Inflammatory macrophage treated with lipopolysaccharide for 1 hour (primary cell): ENCODE measurements at places on chromosomes 11 and 22.

DNA sequence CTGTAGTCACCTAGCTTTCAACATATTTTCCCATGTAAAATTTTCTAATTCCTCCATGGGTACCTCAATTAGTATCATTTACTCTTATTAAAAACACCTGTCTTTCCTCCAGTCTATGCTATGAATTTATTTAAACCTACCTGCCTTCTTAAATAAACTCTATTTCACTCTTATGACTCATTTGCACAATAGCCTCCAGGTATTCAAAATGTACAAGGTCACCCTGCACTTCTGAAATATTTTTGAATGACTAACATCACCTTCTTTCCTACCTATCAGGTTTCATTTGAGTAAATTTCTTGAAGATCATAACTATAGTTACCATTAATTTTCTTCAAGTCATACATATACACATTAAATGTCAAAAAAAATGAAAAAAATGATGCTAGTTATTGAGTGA is 939.7 kb downstream of the DLG2 start:
- DNase-seq: no peak

DNA sequence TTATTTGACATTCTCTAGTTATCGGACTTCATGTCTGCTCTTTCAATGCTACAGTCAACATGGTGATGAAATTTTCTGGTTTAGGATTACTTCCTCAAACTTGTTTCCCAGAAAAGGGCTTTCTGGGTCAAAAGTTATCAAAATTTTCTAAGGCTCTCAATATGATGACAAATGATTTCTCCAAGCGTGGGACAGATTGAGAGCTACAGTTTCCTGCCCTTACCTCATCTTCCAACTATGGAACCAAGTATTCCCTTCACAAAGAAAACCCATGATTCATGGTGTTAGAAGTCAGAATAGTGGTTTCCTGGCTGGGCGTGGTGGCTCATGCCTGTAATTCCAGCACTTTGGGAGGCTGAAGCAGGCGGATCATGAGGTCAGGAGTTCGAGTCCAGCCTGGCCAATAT is 17.8 kb downstream of the MYO18B start:
- DNase-seq: peak; percentile 98

DNA sequence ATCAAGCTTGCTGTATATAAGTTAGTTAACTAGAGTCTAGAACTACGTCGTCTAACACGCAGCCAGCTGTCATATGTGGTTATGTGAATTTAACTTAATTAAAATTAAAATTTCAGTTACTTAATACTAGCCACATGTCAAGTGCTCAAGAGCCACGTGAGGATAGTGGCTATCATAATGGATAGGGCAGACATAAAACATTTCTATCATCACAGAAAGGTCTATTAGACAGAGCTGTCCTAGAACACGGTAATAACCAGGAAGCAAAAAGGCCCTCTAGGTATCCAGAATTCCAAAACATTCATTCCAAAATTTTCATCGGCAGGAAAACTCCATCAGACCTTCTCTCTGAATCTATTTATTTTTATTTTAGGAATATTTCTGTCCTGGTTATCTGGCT is 123.9 kb downstream of the RBFOX2 start:
- no peak for DNase-seq

GRCh38 chr22:22019659-22020424 is 37.3 kb upstream of the TOP3B start:
- no peak for DNase-seq

DNA sequence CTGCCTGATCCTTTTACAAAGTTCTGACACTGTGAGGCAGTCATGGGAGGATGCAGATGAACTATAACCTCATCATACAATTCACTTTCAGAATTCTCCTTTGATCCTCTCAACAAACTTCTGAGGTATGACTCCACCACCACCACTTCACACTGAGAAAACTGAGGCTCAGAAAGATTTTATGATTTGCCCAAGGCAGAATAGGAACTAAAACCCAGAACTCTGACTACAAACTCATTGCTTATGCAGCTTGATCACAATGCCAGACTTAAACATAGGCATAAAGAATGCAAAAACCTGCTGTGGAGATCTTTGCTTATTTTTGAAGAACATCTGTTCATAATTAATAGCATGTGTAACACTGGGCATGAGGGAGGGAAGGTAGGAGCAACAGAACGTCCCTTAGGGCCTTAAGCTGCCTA is 20.4 kb downstream of the FAM168A start:
- no peak for DNase-seq

- DNase-seq: no peak
Observed at GRCh38 chr11:134727204-134727603, 315.2 kb upstream of the B3GAT1 start.

- DNase-seq: peak; percentile 23
Observed at GRCh38 chr22:42961810-42962209, 53.1 kb downstream of the PACSIN2 start.

GRCh38 chr11:98829971-98830370 is 190.8 kb upstream of the CNTN5 start:
- DNase-seq: no peak
